ENCODE measurements at places on chromosomes 11 and 22. TPM values are rescaled to one million over a fixed set of nuclear protein-coding genes. Genes with fewer than 3 reads are reported as not detected.

The SPTBN2 gene
- total RNA-seq: 0.91 TPM

The MYRF gene
- total RNA-seq: 0.78 TPM

The OR10S1 gene
- not detected for total RNA-seq

The LDHAL6A gene
- not detected for total RNA-seq

The ACTN3 gene
- total RNA-seq: not detected

The MN1 gene
- 0.07 TPM for total RNA-seq

The USH1C gene
- total RNA-seq: not detected

The PGA4 gene
- total RNA-seq: not detected

The COMMD9 gene
- total RNA-seq: 39.7 TPM

The TP53I11 gene
- total RNA-seq: 5.7 TPM
